NCI-H2171 treated with DMSO at 0.1 percent for 48 hours (cell line): ENCODE measurements at places on chromosomes 6 and 20.

GRCh38 chr6:158680481-158680880 is 30.6 kb downstream of the SYTL3 start:
- no peak for DNase-seq

GRCh38 chr6:105078386-105078708 is 101.5 kb downstream of the POPDC3 start:
- no peak for DNase-seq

GRCh38 chr20:40282541-40282940 is 406.5 kb downstream of the MAFB start:
- no peak for DNase-seq

- no peak for DNase-seq
These were observed 580.5 kb upstream of the MARCKS start for GRCh38 chr6:113276601-113277000.

DNA sequence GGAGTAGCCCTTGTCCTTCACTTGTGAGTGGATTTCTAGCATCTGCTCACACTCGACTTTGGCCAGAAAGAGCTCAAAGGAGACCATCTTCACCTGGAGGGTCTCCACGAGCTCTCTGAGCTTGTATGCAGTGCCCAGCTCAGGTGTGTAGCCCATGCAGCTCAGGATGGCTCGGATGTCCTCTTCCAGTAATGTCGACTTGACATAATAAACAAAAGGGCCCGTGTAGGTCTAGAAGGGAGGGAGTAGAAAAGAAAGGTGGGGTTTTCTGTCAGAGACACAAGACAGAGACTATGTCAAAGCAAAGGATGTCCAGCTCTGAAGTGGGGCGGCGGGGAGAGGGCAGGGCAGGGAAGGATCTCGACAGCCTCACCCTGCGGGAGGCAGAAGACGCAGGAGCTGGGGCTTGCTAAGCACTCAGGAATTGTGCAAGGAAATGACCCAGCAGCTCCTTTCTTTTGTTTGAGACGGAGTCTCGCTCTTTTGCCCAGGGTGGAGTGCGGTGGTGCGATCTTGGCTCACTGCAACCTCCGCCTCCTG is 8.6 kb downstream of the SPATA2 start:
- DNase-seq, result no peak

GRCh38 chr6:111530667-111531066 is 47.6 kb upstream of the REV3L start:
- peak; percentile 50 for DNase-seq

- DNase-seq, result no peak
These were observed 29.5 kb upstream of the SHLD1 start for GRCh38 chr20:5720696-5721095.

DNA sequence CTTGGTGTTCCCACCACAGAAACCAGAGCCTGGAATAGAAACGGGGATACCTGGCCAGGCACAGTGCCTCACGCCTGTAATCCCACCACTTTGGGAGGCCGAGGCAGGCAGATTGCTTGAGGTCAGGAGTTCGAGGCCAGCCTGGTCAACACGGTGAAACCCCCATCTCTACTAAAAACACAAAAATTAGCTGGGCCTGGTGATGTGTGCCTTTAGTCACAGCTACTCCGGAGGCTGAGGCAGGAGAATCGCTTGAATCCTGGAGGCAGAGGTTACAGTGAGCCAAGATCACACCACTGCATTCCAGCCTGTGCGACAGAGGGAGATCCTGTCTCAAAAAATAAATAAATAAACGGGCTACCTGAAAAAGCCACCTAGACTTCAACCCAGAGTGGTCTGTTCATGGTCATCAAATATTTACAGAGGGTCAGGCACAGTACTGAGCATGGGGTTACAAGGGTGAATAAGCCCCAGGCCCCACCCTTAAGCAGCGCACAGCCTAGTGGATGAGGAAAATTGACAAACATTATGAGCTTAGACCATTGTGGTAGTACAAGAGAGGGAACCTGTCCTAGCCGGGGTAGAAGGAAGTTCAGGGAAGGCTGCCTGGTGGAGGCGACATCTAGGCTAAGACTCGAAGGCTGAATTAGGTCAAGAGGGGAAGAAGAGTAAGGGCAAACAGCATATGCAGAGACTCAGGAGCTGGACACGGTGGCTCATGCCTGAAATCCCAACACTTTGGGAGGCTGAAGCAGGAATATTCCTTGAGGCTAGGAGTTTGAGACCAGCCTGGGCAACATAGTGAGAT is 7.2 kb upstream of the PCIF1 start:
- DNase-seq, result no peak

DNA sequence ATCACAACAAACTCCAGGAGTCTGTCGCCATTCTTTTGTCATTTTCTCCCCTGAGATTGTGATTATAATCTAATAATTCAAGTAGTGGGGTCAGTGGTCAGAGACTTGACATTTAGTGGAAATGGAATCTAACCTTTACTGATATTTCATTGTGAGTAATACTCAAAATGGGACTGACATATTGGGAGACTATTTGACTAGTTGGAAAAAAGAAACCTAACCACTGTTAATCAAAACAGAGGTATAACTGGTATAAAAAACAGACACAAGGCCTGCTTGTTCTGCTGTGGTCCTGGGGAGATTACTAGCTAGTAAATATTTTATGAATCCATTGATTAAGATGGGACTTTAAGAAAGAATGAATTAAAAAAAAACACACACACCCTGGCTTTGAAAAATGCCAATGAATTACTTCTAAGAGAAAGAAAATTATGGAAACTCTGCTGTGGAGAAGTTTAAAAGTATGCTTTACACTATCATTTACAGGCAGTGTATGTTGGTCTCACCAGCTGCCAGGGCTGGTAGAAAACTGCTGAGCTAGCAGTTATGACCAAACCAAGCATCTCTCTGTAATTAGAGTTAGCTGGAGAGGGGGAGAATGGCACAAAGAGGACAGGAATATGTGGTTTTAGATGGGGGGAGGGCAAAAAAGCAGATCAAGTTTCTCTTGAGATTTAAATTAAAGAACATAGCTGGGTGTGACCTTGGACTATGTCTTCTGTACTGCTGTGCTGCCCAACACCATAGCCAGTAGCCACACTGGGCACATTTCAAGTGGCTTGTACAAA is 103.7 kb downstream of the FYN start:
- DNase-seq, result no peak

DNA sequence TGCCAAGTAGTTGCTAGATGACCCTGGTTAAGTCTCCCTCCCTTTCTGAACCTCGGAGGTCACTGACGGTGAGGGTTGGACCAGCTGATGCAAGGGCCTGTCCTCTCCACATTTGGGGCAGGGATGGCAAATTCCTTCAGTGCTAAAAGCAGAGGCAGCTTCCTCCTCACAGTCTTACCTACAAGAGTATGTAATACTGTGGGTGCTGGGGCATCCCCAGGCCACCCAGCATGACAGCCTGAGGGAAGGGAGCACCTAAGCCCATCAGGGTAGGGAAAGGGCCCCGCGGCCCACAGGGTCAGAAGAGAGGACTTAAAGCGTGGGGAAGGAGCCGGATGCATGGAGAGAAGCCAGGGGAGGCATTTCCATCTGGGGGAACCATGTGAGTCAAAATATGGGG is 38.0 kb downstream of the TGM3 start:
- no peak for DNase-seq

DNA sequence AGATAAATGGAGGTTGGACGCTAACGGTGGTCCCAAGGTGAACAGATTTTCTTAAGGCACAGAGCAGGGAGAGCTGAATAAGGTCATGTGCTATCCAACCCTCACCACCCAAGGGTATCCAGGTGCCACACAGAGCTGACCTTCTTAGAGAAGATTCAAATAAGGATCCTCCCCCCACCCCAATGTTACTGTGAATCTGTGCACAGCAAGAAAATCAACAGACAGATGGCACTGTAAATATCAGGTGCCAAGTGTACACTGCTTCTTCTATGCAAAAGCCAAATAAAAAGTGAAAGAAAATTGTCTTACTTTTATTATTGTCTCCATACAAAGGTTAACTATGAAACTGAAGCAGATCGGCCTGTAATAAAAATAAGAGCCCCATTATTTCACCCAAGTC is 96.9 kb downstream of the PAK5 start:
- DNase-seq, result peak; percentile 32

DNA sequence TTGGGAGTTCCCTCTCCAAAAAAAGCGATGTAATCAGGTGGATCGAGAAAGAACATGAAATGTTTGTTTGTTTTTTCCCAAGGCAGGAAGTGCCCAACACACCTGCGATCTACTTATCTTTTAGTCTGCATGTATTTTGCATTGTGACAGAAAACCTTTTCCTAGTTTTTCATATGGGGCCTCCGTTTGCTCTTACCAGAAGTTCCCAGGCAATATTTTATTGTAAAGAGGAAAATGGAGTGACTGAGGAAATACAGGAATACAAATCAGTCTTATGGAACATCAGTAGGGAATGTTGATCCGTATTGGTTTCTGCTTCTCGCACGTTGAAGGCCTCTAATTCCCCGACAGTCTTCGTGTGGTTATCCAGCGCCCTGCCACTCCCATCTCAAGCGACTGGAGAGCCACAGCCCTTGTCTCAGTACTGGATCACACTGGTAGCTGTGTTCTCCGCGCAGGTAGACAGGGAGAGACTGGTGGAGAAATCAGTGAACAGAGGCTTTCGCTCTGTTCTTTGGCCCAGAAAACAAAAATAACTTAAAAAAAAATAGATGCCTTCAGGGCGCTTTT is 107.4 kb downstream of the TRIM27 start:
- no peak for DNase-seq

GRCh38 chr6:37547564-37548061 is 47.9 kb upstream of the CCDC167 start:
- DNase-seq, result peak; percentile 64

DNA sequence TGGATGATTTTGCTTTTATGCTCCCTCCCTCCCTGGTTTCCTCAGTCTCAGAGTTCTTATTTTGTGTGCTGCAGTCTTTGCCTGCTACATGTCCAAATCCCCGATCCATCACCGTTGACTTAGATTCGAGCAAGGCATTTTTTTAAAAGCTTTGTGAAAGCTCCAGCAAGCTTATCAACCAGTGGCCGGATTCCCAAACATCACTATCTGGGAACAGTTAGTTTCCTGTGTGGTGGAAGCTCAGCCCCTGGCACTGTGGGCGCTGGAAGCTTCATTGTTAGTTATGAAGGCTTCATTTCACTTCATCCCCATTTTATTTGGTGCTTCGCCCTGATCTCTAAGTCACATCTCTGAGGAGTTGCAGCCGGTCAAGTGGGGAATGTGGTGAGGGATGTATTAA is 44.7 kb downstream of the DEK start:
- no peak for DNase-seq

GRCh38 chr20:56002908-56003800 is 2.2 kb downstream of the CBLN4 start:
- no peak for DNase-seq

DNA sequence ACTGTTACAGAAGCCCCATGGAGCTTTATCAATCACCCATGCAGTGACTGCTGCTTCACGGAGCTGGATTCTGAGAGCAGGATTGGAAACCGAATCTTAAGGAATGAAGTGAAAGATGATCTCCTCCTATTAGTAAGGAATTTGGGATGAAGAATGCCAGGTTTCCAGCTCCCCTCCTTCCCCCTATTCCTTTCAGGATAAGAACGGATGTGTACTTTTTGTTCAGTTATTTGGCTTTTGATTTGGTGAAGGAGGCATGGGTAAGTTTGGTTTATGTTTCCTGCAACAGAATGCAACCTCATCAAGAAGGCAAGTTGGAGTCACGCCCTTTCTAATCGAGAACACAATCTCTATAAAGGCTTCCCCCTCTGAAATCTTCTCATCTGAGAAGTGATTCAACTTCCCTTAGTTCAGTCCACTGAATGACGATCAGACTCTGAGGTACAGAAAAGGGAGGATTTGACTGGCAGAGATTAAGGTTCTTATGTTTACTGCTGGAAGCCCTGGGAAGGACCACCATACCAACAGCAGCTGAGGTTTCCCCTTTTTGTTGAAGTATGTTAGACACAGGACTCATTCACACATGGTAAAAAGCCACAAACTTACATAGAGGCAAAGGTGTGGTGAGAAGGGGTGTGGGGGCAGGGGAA is 5.5 kb downstream of the ELMO2 start:
- DNase-seq, result no peak

DNA sequence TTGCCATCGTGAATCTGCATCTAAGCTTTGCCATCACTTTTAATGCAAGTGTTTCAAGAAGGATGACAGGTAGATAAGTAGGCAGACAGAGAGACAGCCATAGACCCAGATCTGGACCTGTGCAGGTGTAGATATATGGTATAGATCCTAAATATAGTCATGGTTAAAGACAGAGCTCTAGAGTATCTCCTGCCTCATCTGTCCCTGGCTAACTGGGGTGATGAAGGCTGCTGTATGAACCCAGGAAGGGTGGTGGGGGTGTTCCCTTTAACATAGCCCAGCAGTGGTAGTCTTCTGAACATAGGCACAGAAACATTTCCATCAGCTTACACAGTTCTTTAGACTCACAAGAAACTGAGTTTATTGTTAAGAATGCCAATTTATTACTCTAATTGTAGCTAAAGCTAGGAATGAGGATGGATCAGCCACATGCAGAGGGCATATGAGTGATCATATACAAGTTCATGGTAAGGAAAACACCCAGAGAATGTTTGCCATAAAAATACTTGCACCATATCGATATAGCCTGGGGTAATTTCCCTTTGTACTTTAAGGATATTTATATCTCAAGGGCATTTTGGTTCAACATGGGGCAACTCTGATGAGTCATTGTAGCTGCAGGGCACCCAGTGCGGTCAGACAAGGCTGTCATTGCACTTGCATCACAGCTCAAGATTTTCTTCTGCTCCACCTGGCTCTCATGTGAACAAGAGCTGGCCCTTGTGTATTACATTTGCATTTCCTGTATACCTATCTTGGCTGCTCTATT is 587.2 kb downstream of the EPM2A start:
- no peak for DNase-seq

- no peak for DNase-seq
These were observed 435.4 kb upstream of the KHDRBS2 start for GRCh38 chr6:62721408-62721807.

- no peak for DNase-seq
These were observed 47.1 kb downstream of the HAO1 start for GRCh38 chr20:7893014-7893730.

- no peak for DNase-seq
These were observed 568.7 kb upstream of the MARCKS start for GRCh38 chr6:113288409-113288808.

DNA sequence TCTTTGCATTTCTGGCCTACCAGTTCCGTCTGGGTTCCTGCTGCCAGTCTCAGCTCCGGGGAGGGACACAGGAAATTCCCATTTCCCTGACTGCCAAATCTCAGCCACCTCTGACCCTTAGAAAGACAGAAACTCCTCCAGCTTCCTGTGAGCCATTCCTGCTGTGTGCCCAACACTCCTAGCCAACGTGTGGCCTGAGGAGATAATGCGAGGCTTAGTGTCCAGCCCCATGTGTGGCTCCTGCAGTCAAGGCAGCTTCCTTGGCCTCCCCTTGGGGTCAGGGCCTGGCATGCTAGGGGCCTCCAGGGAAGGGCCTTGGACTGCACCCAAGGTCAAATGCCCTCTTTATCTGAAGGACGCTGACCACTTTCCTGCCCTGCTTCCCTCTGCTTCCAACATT is 45.1 kb downstream of the MAFB start:
- no peak for DNase-seq

- peak; percentile 72 for DNase-seq
These were observed 90.6 kb upstream of the SYNDIG1 start for GRCh38 chr20:24378661-24379483.
